Activated T-helper 2 cell treated with anti-CD3 and anti-CD28 coated beads, Interferon-gamma antibody, Interleukin-2, Interleukin-4, amounts not matched to agents 10 μg/mL and 5 μg/mL and 100 μg/mL, durations not matched to agents 14 hours and 24 hours and 36 hours (primary cell): ENCODE measurements at places on chromosomes 16 and 17. TPM values are rescaled to one million over a fixed set of nuclear protein-coding genes. Genes with fewer than 3 reads are reported as not detected.

DNA sequence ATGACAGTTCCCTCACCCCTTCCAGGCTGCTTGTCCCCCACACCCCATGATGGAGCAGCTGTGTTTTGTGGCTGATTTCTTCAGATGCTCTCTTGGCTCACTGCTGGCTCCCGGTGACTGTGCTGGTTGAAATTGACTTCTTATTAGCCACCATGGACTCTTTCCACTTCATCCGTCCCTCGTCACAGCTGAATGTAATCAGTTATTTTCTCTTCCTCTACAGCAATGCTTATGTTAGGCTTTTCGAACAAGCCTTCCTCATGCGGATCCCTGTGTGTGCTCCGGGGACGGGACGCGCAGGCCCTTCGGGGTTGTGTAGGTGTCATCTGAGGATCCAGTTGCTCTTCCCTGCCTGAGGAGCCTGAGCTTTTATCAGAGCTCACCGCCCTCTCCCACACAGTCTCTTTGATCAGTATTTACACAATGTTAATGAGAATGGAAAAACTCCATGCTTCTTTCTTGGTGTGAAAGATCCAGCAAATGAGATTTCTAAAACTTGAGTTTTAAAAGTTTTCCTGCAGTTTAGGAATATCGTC, 87.5 kb downstream of the RPTOR start:
- H3K27me3 ChIP-seq, result no peaks in the 10 kb centered on the region
- no peak overlapping the region for H3K4me3 ChIP-seq
- H3K36me3 ChIP-seq, result peaks cover 12% of the 10 kb centered on the region
- H3K4me1 ChIP-seq, result peaks cover 20% of the 10 kb centered on the region

DNA sequence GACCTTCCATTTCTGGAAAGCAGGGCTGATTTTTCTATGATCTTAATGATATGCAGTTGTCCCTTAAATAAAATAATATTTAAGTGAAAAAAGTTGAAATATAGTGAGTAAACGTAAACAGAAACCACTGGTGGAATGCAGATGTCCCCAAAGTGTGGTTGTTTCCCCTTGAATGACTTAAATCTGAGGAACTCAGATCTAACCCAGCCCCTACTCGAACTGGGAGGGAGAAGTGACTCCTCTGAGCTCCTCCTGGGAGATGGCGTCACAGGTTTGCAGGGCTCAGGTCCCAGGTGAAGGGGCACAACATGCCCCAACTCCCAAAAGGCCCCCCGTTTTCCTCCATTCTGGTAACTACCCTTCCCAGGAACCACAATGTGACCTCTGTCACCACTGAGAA, 142.8 kb downstream of the IRF8 start:
- DNase-seq, result no peak
- peaks cover 22% of the 10 kb centered on the region for H3K4me1 ChIP-seq
- no peak overlapping the region for H3K4me3 ChIP-seq
- H3K27ac ChIP-seq, result no peak overlapping the region
- H3K27me3 ChIP-seq, result peaks cover 28% of the 10 kb centered on the region

GRCh38 chr16:26993963-26994362, 72.8 kb upstream of the C16orf82 start:
- H3K27me3 ChIP-seq, result peaks cover 3% of the 10 kb centered on the region
- no peaks in the 10 kb centered on the region for H3K4me1 ChIP-seq
- no peak for DNase-seq
- no peak overlapping the region for H3K27ac ChIP-seq
- no peak overlapping the region for H3K4me3 ChIP-seq

GRCh38 chr17:65434251-65434650, 127.2 kb downstream of the AXIN2 start:
- H3K27ac ChIP-seq, result no peak overlapping the region
- H3K4me1 ChIP-seq, result peaks cover 10% of the 10 kb centered on the region
- H3K27me3 ChIP-seq, result peaks cover 13% of the 10 kb centered on the region
- no peak overlapping the region for H3K4me3 ChIP-seq
- no peak for DNase-seq

DNA sequence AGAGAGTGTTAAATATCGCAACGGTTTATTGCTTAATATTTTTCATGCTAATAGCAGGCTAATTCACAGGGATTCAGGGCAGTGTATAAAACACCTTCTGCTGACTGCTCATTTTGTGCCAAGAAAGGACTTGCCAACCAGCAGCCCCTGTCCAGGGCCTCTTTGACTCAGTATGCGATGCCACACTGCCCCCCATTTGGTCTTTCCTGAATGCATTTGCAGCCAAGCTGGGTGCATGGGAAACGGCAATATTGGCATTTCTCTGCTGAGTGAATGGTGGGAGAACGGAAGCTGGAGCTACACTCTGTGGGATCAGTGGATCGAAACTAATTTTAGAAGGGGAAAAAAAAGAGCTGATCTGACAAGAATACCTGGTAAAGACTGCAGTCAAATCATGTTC, 152.9 kb upstream of the C16orf82 start:
- no peak overlapping the region for H3K27ac ChIP-seq
- no peak overlapping the region for H3K4me3 ChIP-seq
- no peaks in the 10 kb centered on the region for H3K4me1 ChIP-seq
- no peaks in the 10 kb centered on the region for H3K36me3 ChIP-seq
- no peaks in the 10 kb centered on the region for H3K27me3 ChIP-seq

DNA sequence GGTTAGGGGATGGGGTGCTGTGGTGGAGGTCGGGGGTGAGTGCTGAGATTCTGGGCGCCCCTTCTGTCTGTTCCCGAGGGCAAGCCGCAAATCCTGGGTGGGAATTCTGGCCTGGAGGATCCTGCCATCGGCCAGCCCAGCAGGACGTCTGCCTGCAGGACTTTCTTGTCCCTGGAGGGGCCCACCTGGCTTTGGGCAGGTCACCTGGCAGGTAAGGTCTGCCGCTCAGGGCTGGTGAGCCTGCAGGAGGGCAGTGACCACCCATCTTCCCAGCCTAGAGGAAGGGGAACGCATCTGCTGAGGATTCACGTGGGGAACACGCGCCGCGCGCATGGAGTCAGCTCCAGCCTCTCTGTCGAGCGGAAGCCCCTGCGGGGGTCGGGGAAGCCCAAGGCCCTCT, 5.4 kb downstream of the RNF222 start:
- H3K4me3 ChIP-seq, result no peak overlapping the region
- H3K27me3 ChIP-seq, result peaks cover 14% of the 10 kb centered on the region
- no peak overlapping the region for H3K27ac ChIP-seq
- no peak for DNase-seq

Gene GP1BA
- total RNA-seq, result not detected in 2 replicates

GRCh38 chr17:2043785-2044184, 2.0 kb downstream of the OVCA2 start:
- H3K27me3 ChIP-seq, result no peaks in the 10 kb centered on the region
- H3K4me3 ChIP-seq, result peak overlapping the region; percentile 89
- H3K36me3 ChIP-seq, result peaks cover 56% of the 10 kb centered on the region
- no peak overlapping the region for H3K27ac ChIP-seq
- peaks cover 28% of the 10 kb centered on the region for H3K4me1 ChIP-seq

DNA sequence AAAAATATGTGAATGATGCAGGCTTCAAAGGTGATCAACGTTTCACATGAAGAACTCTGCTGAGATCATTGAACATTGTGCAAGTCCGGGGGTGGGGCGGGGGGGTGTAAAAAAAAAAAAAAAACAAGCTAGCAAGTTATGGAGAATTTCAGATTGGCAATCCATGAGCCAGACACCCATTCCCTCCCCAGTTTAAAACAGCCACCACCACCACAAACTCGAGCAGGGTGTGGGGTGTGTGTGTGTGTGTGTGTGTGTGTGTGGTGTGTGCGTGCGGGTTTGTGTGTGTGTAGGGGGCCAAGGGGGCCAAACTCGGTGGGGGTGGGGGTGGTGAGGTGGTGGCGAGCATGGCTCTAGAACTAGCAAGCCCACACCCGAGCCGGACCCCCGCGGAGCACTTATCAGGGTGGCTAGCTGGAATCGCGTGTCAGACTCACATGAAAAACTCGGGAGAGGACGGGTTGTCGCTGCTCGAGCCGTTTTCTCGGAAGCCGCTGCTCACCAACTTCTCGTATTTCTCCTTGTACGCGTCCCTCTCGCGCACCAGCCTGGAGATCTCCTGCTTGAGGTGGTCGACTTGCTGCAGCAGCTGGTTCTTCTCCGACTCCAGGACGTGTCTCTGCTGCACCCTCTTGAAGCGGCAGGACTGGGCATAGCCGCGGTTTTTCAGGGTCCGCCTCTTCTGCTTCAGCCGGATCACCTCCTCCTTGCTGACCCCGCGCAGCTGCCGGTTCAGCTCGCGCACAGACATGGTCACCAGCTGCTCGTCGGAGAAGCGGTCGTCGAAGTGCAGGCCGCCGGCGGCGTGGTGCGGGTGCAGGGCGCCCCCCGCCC, 2.0 kb downstream of the MAF start:
- H3K36me3 ChIP-seq, result peaks cover 52% of the 10 kb centered on the region
- peak overlapping the region; percentile 89 for H3K27ac ChIP-seq
- peaks cover 3% of the 10 kb centered on the region for H3K27me3 ChIP-seq
- peaks cover 44% of the 10 kb centered on the region for H3K4me1 ChIP-seq

Gene SLC12A3
- not detected in 2 replicates for total RNA-seq

- no peaks in the 10 kb centered on the region for H3K27me3 ChIP-seq
- H3K27ac ChIP-seq, result no peak overlapping the region
- H3K36me3 ChIP-seq, result no peaks in the 10 kb centered on the region
- no peak for DNase-seq
Observed at GRCh38 chr16:24993722-24994686, 21.2 kb downstream of the ARHGAP17 start.

- peaks cover 33% of the 10 kb centered on the region for H3K27me3 ChIP-seq
- H3K36me3 ChIP-seq, result no peaks in the 10 kb centered on the region
- H3K27ac ChIP-seq, result no peak overlapping the region
- no peak overlapping the region for H3K4me3 ChIP-seq
Observed at GRCh38 chr17:77800816-77801215, 157.7 kb upstream of the TNRC6C start.

GRCh38 chr17:21209511-21210175, 4.3 kb downstream of the TMEM11 start:
- no peak overlapping the region for H3K4me3 ChIP-seq
- no peak for DNase-seq
- peaks cover 19% of the 10 kb centered on the region for H3K4me1 ChIP-seq

Gene P2RX1
- 4.0 and 4.1 TPM in 2 replicates for total RNA-seq

DNA sequence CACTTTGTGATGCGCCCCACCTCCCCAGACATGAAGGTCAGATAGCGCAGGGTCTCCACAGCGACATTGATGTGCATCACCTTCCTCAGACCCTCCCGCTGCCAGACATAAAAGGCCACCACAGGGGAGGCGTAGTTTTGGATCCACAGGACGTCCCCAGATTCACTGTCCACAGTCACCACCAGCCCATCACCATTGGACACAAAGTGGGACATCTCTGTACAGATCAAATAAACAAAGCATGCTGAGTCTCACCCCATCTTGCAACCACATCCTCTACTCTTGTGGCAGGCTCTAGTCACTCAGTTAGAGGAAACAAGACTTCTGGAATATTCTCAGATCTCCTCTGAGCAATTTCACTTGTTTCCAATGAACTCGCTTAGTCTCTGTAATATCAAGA, 46.3 kb upstream of the ICAM2 start:
- no peak for DNase-seq
- no peaks in the 10 kb centered on the region for H3K27me3 ChIP-seq
- peak overlapping the region; percentile 59 for H3K4me3 ChIP-seq
- H3K36me3 ChIP-seq, result peaks cover 95% of the 10 kb centered on the region
- peaks cover 52% of the 10 kb centered on the region for H3K4me1 ChIP-seq
- H3K27ac ChIP-seq, result peak overlapping the region; percentile 82

Gene TACO1
- total RNA-seq, result 20.4 and 22.4 TPM in 2 replicates

GRCh38 chr16:84059111-84059510, 16.5 kb upstream of the SLC38A8 start:
- no peak for DNase-seq
- peaks cover 3% of the 10 kb centered on the region for H3K4me1 ChIP-seq
- peaks cover 76% of the 10 kb centered on the region for H3K36me3 ChIP-seq
- no peak overlapping the region for H3K4me3 ChIP-seq
- H3K27me3 ChIP-seq, result no peaks in the 10 kb centered on the region
- no peak overlapping the region for H3K27ac ChIP-seq

Gene RAB26
- total RNA-seq, result 0.46 and 0.59 TPM in 2 replicates

- no peak overlapping the region for H3K4me3 ChIP-seq
- no peak overlapping the region for H3K27ac ChIP-seq
- H3K4me1 ChIP-seq, result no peaks in the 10 kb centered on the region
- H3K27me3 ChIP-seq, result no peaks in the 10 kb centered on the region
- no peak for DNase-seq
Observed at GRCh38 chr17:67054608-67055007, 10.3 kb downstream of the CACNG1 start.

DNA sequence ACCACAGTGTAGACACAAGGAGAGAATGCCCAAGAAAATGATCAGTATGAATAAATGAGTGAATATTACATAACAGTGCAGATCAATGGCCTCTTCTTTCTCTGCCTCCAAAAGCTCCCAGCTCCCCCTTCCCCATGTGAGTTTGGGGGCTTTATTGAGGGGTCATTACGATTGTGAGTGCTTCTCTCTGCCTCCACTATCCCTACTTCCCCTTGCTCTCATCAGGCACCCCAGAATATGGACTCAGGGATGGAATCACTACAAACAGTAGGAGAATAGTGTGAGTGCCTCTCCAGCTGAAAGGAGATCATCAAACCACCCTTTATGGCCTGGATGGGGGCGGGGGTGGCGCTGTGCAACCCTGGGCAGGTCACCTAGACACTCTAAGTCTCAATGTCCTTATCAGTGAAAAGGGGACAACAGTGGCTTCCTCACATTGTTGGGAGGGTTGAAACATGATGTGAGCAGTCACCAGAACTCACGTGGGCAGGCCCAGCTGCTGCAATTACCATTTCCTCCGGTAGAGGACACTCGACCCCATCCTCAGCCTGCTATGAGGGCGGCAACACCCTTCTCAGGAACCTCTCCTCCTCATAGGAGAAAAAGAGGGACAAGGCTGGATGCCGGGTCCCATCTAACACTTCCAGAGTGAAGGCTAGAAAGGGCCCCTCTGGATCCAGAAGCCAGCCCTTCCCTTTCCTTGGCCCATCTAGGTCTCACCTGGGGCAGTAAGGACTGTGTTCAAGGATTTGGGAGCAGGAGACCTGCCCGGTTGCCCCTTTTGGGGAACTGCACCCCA, 2.1 kb upstream of the EPOP start:
- peaks cover 6% of the 10 kb centered on the region for H3K36me3 ChIP-seq
- peak; percentile 73 for DNase-seq
- peaks cover 27% of the 10 kb centered on the region for H3K4me1 ChIP-seq
- H3K4me3 ChIP-seq, result peak overlapping the region; percentile 7
- peak overlapping the region; percentile 64 for H3K27ac ChIP-seq

Gene ZSCAN10
- total RNA-seq, result not detected in 2 replicates

DNA sequence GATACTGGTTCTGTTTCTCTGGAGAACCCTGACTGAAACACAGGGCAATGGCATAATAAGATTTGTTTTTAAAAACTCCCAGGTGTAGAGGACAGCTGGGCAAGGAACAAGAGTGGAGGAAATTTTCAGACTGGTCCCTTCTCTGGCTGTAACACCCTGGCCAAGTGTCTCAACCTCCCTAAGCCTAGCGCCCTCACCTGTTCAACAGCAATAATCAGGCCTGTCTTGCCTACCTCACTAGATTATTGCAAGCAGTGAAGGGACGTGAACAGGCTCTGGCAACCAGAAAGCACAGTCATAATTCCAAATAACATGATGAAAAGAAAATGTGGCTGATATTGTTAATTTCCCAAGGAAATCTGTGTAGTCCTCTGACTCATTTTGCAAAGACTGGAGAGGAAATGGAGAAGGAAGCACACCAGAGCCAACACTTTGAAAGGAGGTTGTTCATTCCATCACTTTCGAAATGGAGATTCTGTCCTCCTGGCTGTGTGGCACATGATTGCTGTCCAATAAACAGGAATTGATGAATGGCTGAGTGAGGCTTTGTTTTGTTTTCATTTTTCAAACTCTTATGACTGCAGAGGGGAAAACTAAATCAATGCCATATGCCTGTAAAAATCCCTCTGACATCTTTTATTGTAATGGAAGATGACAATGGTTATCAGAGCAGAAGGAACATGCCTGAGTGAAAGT, 87.5 kb upstream of the HLF start:
- H3K4me1 ChIP-seq, result no peaks in the 10 kb centered on the region
- H3K27ac ChIP-seq, result no peak overlapping the region
- H3K36me3 ChIP-seq, result no peaks in the 10 kb centered on the region
- no peak for DNase-seq
